ENCODE measurements at places on chromosomes 11 and 22.
A peak's percentile ranks its signal among the peaks of the same experiment; 100 is the strongest.

DNA sequence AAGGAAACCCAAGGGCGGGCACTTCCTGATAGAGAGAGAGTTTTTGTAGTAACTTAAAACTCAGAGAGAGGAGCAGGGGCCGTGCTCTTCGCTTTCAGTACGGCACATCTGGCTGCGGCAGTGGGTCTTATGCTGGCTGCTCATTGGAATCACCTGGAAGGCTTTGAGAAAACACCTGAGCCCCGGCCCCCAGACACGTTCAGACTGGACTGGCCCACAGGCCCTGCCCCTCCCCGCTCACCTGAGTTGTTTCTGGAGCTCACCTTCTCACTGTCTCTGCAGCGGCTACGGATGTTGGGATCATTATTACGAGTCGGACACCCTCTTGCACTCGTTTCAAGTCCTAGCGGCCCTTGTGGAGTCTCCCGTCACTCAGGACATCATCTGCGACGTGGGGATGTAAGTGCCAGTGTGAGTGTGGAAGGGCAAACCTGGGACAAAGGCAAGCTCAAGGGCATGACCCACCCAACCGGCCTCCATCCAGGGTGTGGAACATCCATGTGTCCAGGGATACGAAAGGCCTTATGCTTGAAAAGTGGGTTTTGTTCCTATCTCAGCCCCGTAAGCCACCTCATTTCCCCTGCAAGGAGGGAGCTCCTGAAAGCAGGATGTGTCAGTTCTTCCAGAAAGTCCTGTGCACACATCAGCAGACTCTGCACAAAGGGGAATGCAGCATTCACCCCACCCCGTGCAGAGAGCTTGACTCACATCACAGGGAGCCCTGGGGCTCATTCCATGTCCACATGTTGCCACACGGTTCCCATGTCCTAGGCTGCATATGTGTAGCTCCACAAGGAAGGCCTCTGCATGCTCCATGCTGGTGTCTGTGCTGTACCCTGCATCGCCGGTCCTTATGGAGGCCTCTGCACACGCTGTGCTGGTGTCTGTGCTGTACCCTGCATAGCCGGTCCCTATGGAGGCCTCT is 5.4 kb downstream of the NADSYN1 start:
- no peak for DNase-seq

GRCh38 chr11:118957968-118958367 is 1.9 kb downstream of the UPK2 start:
- DNase-seq, result no peak

DNA sequence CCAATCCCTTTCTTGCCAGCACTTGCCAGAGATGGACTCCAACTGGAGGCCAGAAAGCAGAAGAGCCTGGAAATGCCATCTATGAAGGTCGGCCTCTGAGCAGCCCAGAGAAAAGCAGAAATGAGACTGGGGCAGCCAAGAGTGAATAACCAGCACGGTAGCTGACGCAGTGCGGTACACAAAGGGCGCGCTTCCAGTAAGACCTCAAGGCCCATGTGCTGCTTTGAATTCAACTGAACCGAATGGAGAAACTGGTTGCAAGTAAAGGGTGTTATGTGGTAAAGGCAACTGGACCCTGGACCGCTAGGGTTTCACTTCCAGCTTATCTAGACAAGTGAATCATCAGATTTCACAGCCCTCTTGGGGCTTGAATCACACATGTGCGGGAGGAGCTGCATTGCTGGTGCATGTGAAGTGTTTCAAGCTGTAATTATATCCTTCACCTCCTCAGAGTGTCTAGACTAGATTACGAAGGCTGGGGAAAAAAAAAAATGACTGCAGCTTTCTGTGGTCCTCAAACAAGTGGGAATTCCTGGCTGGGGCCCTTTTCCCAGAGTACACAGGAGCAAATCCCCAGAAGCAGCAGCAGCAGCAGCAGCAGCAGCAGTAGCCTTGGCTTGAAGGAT is 128.9 kb downstream of the CCDC34 start:
- DNase-seq, result no peak

DNA sequence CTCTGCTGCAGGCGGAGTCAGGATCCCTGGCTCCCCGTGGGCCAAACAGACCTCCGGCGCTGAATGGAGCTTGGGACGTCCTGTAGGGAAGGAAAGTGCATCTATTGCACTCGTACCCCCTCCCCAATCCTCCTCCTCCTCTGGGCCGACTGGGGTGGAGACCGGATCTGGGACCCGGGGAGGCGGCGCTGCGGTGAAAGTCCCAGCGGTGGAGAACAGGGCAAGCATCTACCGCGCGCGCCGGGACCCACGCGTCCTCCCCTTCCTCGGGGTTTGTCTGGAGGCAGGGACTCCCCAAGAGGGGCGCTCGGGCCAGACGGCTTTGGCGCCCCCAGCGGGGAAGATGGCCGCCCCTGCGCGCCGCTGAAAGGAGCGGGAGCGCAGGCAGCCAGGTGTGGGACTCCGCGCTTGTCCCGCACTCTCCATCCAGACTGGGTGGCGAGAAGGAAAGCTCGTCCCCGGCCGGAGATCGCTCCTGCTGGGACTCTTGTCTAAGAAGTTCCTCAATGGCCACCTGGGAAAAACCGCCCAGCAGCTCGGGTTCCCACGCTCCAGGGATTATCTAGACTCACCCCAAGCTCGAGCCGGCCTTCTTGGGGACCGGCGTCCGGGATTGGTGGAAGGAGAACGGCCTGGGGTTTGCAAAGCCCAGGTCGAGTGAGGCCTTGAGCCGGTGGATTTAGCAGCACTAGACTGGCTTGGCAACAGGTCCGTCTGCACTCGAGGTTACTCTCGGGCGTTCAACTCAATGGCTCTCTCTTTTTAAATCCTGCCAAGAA is 718 bp downstream of the FADS2 start:
- peak; percentile 6 for DNase-seq

DNA sequence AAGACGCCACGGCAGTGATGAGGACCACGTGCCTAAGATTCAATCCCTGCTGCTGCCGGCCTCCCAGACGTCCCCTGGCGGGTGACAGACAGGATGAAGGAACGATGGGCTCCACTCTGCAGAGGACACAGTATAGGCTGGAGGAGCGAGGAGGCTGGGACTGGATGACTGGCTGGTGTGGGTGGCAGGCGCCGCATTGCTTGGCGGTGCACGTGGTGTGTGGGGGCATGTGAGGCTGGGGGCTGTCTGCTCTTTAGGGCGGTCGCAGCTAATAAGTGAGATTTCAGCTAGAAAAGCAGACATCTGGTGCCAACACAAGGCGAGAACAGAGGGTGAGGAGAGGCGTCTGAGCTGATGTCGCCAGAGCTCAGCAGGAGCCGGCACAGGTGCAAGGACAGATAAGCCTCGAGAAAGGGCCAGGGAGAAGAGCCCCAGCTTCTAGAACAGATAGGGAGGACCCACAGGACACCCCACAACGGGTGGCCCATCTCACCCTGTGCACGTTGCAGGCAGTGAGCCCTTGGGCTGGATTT is 33.2 kb downstream of the TSPAN4 start:
- DNase-seq, result no peak

GRCh38 chr11:69443968-69444364 is 37.5 kb upstream of the LINC01488 start:
- no peak for DNase-seq

- no peak for DNase-seq
Measured at GRCh38 chr11:44452827-44453572, 112.5 kb upstream of the CD82 start.

DNA sequence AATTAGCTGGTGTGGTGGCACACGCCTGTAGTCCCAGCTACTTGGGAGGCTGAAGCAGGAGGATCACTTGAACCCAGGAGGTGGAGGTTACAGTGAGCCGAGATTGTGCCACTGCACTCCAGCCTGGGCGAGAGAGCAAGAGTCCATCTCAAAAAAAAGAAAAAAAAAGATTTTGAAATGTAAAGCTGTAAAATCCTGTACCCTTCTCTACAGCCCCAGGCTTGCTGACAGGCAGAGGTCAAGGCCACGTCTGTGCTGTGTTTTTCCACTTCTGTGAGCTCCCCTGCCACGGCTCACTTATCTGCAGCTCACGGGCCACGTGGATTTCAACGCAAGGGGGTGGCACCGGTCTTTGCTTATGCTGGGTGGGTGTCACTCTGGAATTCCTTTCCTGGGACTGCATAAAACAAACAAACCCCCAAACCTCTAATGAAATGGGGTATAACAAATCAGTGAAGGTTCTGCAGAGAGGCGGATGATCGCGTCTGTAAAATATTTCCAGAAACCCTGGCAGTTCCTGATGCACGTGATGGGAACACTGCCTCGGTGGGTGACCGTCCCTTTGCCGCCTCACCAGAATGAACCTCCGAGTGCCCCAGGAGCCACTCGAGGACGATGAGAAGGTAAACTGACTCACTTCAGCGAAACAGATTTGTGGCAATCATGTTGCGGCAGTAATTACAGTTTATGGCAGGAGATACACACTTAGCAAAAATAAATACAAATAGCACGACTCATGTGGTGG is 44.0 kb upstream of the ATXN10 start:
- no peak for DNase-seq

DNA sequence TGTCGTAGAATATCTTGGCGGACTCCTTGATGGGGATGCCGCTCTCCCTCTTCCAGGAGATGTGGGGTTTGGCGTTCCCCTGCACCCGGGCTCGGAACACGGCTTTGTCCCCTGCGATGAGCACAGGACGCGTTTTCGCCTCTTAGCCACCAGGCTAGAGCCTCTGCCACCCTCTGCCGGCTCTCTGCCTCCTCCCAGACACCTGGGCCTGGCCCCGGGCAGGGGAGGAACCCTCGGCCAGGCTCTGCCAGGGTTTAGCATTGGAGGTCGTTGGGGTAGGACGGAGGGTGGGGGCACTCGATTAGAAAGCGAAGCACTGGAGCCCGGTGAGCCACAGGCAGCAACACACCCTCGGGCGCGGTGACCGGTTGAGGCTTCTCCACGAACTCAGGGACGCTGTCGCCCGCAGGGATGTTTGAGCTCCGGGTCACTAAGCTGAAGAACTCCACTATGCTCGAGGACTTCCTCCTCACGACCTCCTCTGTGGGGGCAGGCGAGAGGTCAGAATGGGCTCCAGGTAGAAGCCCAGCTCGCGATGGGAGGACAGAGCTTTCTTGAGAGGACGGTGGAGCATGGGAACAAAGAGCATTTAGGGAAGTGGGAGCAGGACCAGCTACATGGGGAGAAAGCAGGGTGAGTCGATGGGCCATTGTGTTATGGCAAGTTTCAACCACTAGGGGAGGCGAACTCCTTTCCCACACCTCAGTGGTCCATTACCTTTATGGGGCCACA is 4.3 kb downstream of the IGSF22 start:
- peak; percentile 56 for DNase-seq

- DNase-seq, result no peak
Measured at GRCh38 chr11:6253197-6253596, 6.4 kb upstream of the CCKBR start.

- no peak for DNase-seq
Measured at GRCh38 chr11:130114281-130114680, 44.6 kb downstream of the APLP2 start.

- no peak for DNase-seq
Measured at GRCh38 chr11:10984250-10984649, 126.4 kb upstream of the ZBED5 start.

GRCh38 chr11:75496305-75496752 is 29.4 kb downstream of the GDPD5 start:
- no peak for DNase-seq

GRCh38 chr11:85918910-85919794 is 64.0 kb downstream of the CCDC83 start:
- DNase-seq, result no peak

DNA sequence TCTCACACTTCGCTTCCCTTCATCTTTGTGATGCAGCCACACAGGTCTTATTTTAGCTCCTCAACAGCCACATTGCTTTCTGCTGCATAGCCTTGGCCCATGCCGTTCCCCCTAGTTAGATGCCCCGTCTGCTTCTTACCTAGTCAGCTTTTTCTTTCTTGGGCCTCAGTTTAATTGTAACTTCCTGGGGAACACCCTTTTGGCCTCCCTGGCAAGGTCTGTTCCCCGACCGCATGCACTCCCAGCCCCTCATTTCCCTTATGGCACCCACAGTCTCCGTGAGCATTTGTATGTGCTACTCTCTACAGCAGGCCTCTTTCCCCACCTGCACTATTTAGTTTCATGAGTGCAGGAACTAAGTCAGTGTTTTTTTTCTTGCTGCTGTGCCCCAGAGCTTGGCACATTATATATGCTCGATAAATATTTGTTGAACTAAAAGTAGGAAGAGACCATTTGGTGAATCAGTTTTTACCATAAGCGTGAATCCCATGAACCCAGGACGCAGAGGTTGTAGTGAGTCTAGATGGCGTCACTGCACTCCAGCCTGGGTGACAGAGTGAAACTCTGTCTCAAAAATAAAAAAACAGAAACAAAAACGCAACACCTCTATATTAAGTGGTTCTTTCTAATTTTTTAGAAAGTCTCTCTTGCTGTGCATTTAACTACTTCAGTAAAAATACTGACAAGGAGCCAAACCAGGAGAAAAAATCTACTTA is 38.5 kb downstream of the TNRC6B start:
- peak; percentile 31 for DNase-seq

DNA sequence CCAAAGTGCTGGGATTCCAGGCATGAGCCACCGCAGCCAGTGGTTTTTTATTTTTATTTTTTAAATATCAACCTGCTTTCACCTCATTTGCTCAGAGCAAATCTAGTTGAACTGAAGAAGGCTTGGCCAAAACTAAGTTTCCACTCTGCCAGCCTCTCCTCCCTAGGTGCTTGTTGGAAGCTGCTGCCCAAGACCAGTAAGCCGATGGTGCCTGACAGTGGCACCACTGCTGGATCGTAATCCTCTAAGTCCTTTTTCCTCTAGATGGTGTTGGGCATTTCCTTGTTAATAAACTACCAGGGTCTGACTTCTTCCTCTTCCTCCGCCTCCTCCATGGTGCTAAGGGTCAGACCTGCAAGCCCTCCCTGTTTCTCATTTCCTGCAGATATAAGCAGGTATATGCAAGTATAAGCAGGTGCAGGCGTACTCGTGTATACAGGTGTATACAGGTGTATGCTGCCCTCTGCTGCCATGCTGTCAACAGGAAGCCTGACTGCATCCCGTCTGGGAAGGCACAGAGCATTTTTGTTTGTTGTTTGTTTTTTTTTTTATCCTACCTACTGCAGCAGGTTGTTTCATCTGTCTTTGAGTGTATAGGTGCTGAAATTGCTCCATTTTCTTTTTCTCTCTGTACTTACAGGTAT is 1.6 kb downstream of the NADSYN1 start:
- DNase-seq, result peak; percentile 38

- no peak for DNase-seq
Measured at GRCh38 chr11:14773755-14774154, 118.3 kb downstream of the CYP2R1 start.

- no peak for DNase-seq
Measured at GRCh38 chr11:129691142-129691541, 124.5 kb upstream of the TMEM45B start.

GRCh38 chr11:116721988-116722387 is 50.8 kb downstream of the BUD13 start:
- DNase-seq, result no peak
